ENCODE measurements at places on chromosomes 12 and 14. TPM values are rescaled to one million over a fixed set of nuclear protein-coding genes. Genes with fewer than 3 reads are reported as not detected.

Gene TSHR
- 0.75 TPM for total RNA-seq

Gene PLEKHG7
- not detected for total RNA-seq

Gene CDCA4
- 15.8 TPM for total RNA-seq

Gene KRT78
- not detected for total RNA-seq
